H9 (cell line): ENCODE measurements at places on chromosomes 4 and X. TPM values are rescaled to one million over a fixed set of nuclear protein-coding genes. Genes with fewer than 3 reads are reported as not detected.
A peak's percentile ranks its signal among the peaks of the same experiment; 100 is the strongest.

- H3K36me3 ChIP-seq: no peaks in the 10 kb centered on the region
- H3K27me3 ChIP-seq: no peaks in the 10 kb centered on the region
- no peak overlapping the region for H3K4me3 ChIP-seq
- DNase-seq: no peak
Measured at GRCh38 chrX:115378471-115378870, 89.0 kb downstream of the LUZP4 start.

Gene ABLIM2
- 0.90 and 1.0 TPM in 2 replicates for total RNA-seq

GRCh38 chr4:187685247-187685646 lies 310.3 kb upstream of the ZFP42 start:
- H3K27ac ChIP-seq: no peak overlapping the region
- no peaks in the 10 kb centered on the region for H3K36me3 ChIP-seq
- no peaks in the 10 kb centered on the region for H3K4me1 ChIP-seq

DNA sequence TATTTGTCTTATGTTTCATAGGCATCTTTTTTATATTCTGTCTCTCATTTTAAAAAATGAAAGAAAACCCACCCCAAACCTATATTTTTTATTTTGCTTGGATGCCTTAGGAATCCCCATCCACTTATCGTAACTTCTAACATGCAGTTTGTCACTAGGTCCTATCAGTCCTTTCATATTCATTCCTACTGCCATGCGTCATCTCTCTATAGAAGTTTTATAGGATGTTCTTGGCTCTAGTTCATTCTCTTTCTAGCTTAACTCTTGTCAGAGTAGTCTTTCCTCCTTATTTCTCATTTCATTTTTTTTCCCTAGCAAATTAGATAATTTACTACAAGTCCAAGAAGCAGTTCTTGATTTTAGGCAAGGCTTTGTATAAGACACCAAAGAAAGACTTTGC lies 92.7 kb downstream of the LARP1B start:
- H3K27me3 ChIP-seq: no peaks in the 10 kb centered on the region
- H3K36me3 ChIP-seq: peaks cover 26% of the 10 kb centered on the region
- H3K4me1 ChIP-seq: no peaks in the 10 kb centered on the region
- no peak overlapping the region for H3K4me3 ChIP-seq

Gene LRP2BP
- 0.20 and 0.46 TPM in 2 replicates for total RNA-seq

DNA sequence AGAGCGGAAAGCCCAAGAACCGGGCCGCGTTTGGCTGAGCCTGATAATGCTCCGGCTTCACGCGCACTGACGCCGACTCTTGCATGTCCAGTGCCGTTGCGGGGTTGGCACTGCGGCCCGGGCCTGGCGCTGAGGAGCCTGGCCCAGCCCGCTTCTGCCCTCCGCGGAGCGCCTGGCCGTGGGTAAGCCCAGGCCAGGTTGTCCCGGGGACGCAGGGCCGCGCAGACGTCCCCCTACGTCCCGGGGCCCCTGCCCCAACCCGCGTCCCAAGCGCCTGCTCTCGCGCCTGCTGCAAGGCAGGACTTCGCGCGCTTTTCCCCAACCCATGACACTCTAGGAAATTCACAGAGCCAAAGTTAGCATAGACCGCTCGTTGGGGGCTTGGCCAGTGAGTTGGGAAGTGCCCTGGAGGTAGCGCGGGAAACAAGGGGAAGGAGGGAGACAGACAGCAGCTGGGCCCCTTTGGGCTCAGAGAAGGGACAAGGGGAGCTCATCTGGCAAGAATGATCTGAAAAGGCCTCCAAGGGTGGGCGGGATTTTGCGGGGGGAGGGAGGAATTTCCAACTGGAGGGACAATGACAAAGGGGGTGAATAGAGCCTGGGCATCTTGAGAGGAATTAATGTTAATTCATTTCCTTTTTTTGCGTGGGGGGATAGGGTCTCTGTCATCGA lies 665 bp upstream of the LRPAP1 start:
- H3K4me1 ChIP-seq: no peaks in the 10 kb centered on the region
- H3K27me3 ChIP-seq: no peaks in the 10 kb centered on the region; the same call in 1 of the 2 replicates
- peak; percentile 59 for DNase-seq

DNA sequence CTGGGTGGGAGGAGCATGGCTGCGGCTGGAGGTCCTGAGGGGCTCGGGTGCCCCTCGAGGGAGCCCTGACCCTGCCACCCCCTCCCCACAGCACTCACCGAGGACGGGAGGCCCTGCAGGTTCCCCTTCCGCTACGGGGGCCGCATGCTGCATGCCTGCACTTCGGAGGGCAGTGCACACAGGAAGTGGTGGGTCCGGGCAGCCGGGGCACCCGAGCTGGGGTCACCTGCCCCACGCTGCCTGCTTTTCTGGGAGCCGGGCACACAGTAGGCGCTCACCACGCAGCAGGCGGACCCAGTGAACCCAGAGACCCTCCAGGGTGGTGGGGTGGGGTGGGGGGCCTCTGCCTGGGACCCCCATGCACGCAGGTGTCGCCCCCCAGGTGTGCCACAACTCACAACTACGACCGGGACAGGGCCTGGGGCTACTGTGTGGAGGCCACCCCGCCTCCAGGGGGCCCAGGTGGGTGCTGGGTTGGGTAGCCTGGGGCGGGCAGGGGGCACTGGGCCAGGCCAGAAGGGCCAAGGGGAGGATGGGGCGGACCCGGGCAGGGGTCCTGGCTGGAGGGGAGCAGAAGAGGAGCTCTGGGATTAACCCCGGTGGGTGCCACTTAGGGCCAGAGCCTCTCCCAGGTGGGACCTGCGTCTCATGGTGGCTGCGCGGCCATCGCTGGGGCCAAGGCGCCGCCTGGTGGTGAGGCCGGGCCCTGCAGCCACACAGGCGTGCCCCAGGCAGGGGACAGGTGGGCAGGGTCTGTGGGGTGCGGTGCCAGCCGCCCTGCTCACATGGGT lies 1.4 kb downstream of the HGFAC start:
- no peak overlapping the region for H3K27ac ChIP-seq
- H3K36me3 ChIP-seq: no peaks in the 10 kb centered on the region
- peak; percentile 73 for DNase-seq
- no peaks in the 10 kb centered on the region for H3K27me3 ChIP-seq

Gene RTL5
- total RNA-seq: 1.1 and 1.2 TPM in 2 replicates
